Left colon (tissue), 2 donors: ENCODE measurements at places on chromosomes 3 and 15. TPM values are rescaled to one million over a fixed set of nuclear protein-coding genes. Genes with fewer than 3 reads are reported as not detected.

DNA sequence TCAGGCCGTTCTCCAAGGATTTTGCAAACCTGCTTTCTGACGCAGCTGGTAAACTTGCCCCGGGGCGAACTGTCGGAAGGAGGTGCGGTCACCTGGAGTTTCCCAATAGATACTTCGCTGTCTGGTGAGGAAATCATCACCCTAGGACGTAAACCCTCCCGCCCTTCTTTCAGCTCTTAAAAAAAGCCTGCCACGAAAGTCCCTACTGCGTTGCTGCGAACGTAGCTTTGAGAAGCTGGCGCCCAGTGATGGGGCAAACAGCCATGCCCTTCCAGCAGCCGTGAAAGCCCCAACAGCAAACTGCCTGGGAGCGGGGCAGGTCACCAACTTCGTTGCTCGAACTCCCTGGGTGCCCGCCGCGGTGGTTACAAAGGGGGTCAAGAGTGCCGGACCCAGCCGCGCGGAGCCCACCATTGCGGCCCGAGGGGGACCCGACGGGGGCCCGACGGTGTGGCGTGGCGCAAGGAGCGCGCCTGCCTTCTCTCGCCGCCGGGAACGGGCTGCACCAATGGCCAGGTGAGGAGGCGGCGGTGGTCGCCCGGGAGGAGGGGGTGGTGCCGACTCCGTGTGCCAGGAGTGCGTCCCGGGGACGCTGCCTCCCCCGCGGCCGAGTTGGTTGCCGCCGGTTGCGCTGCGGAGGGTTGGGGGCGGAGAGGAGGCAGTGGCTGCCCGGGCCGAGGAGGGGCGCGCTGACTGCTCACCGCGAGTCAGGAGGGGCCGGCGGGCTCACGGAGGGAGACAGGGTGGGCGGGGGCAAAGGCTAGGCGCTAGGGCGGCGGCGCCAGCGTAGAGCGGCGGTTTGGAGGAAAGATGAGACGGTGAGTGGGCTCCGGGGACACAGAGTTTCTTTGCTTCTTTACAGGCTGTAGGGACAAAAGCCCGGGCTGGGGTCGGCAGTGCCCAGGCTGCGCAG, at the start of gene PHLDB2:
Gene PHLDB2 (plus strand): TSS at position 205 of the 913 bp plus-strand sequence. CDS start 24,813 bp downstream, outside the sequence.
- DNase-seq: peak; percentile 51

- DNase-seq: no peak
Observed at GRCh38 chr3:15645740-15646501, 44.4 kb downstream of the BTD start.

GRCh38 chr3:26637698-26638097, 15.1 kb downstream of the LRRC3B start:
- no peak for DNase-seq

DNA sequence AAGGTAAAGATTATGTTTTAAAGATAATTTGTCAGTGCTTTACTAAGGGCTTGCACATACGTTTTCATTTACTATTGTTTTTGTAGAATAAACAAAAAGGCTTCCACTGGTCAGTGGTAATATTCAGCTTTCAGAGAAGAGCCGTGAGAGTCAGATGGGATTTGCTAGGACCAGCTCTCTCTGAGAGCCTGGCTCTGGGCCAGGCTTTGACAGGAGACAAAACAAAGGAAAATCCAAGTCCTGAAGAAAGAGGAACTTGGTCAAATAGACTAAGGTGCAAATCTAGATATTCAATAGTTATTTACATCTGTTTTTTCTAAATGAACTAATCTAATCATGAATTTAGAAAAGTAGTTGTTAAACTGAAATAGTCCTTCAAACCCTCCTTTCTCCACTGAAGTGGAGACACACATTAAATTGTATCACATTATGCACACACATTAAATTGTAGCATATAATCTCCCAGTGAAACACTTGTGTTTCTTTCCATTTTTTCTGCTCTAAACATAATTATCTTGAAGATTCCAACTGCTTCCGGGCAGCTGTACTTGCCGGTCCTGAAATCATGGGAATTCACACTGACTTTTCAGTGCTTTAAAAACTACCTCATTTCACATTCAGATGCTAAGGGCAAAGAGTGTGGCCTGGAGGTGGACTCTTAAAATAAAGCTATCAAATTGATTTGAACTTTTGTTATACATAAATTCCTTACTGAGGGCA, 55.1 kb upstream of the FILIP1L start:
- no peak for DNase-seq

TLR9 gene
- not detected for total RNA-seq

CLDN16 gene
- total RNA-seq: 0.09 TPM
